ENCODE measurements at places on chromosomes 3 and 15.

- DNase-seq: no peak
Observed at GRCh38 chr3:112829046-112829445, 17.6 kb downstream of the CD200R1L start.

DNA sequence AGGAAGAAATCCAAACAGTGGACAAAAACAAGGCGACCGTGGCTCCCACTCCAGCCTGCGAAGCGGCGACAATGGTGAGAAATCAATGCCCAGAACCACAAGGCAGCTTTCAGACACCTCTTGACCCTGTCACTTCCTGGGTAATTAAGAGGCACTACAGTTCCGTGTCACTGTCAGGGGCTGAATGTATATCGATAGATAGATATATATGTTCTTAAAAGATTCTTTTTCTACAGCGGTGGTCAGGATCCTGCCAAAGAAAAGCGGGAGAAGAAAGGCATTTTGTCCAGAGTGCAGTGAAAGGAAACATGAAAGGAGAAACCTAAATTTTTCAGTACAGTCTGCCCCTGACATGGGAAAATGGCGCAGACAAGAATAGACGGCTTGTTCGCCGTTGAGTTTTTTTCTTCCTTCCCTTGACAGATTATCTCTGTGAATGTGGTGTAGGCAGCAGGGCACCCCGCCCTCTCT is 56.2 kb upstream of the HES1 start:
- no peak for DNase-seq

- no peak for DNase-seq
Observed at GRCh38 chr15:74400313-74400860, 32.9 kb upstream of the CYP11A1 start.

DNA sequence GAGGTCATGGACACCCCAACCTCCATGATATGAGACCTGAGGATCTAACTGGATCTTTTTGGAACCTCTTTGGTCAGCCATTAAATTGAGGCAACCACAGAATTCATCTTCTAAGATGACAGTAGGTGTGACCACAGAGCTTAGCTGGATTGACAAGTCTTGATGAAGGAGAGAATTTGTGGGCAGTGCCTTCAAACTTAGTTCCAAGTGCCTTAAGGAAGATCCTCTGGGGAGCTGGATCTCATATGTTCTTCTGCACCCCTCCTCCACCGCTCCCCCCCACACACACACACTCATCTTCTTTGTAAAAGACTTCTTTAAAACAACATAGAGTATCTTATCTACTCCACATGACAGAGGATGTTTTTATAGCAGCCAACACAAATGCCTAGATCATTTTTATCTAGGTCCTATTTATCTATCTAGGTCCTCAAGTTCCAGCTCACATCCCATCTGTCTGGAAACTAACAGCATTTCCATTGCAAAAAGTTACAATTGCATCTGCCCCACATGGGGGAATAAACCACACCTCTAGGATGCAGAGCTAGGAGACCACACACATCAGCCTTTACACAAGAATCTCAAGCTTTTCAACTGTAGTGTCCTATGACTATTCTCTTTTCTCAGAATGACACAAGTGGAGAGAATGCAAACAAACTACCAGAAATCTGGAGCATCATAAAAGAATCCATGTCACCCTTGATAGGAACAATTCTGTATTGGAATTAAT is 37.4 kb downstream of the WWTR1 start:
- DNase-seq: no peak

GRCh38 chr3:112425858-112426750 is 73.2 kb downstream of the BTLA start:
- DNase-seq: no peak

DNA sequence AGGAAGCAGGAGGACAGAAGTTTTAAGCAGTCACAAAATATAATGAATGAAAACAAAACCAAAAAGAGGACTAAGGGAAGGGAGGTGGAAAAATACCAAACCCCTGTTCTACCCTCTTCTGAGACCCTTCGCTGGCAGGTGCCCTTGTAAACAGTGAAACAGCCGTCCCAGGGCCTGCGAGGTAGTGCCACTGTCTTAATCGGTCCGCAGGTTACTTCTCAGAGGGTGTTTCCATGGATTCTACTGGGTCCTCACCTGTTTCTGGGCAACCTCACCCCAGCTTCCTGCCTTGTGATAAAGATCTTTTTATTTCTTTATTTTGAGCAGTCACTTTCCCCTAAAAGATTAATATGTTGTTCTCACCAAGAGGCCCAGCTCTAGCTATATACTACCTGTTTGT is 65.3 kb downstream of the SLC30A4 start:
- no peak for DNase-seq

- DNase-seq: no peak
Observed at GRCh38 chr3:25594007-25594502, 70.7 kb downstream of the TOP2B start.

DNA sequence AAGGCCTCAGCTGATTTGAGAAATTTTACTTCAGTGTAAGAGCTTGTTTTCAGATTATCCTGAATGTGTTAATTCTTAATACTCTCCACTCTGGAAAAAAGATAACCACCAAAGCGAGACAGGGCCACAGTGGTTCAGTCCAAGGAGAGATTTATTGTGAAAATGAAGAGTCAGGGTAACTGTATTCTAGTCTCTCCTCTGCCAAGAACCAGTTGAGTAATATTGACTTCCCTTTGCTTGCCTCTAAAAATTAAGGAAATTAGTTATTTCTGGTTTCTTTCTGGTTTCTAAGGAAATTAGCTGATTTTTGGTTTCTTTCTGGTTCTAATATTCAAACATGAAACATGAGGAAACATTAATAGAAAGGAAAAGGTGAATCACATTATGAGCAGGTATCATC is 34.9 kb downstream of the PPP1R2 start:
- DNase-seq: no peak

- no peak for DNase-seq
Observed at GRCh38 chr3:61772456-61772855, 211.1 kb downstream of the PTPRG start.

- DNase-seq: no peak
Observed at GRCh38 chr15:69677403-69677802, 224.8 kb downstream of the RPLP1 start.

GRCh38 chr3:184771301-184772127 is 40.5 kb upstream of the VPS8 start:
- DNase-seq: no peak

- no peak for DNase-seq
Observed at GRCh38 chr3:77207753-77208152, 167.9 kb downstream of the ROBO2 start.

GRCh38 chr3:150286390-150287147 is 121.5 kb upstream of the TSC22D2 start:
- no peak for DNase-seq

GRCh38 chr3:83734656-83735055 is 1224.1 kb upstream of the CADM2 start:
- no peak for DNase-seq

- DNase-seq: no peak
Observed at GRCh38 chr15:38610748-38611147, 46.1 kb upstream of the RASGRP1 start.

DNA sequence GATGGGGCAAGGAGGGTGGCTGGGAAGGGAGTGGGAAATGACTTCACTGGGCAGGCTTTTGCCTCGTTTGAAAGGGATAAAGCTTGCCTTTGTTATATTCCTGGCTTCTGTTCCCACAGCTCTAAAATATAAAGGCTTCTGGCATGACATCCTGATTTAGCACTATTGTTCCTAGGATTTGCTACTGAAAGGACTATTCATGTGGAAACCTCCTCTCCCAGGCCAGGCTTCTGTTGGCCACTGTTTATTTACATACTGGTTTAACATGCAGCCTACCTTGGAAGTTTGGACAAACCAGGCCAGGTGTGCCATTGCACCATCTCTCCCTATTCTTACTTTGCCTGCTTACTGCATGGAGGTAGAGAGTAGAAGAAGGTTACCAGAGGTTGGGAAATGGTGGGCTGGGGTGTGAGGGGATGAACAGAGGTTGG is 2.4 kb upstream of the LMCD1 start:
- no peak for DNase-seq

DNA sequence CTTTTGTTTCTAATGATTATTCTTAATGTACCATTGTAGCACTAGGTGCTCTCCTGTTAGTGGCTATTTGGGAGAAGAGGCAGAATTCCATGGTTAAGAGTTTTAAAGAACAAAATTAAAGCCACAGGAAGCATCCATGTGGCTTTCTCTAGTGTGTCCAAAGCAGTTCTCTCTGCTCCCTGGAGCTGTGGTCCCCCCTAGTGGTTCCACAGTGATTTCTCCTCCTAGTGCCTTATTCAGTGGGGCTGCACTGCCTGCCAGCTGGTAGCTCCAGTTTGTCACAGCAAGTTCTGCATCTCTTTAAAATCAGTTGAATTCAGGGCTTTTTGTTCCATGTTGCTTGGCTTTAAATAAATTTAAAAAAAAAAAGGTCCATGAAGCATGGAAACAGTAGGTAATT is 39.6 kb upstream of the FAM98B start:
- DNase-seq: no peak
